ENCODE measurements at places on chromosomes 11 and 22.

GRCh38 chr22:32336121-32336603 is 21.5 kb upstream of the RFPL3 start:
- no peak for DNase-seq

- DNase-seq = no peak
Measured at GRCh38 chr11:9951807-9952206, 287.9 kb downstream of the SWAP70 start.

- DNase-seq = no peak
Measured at GRCh38 chr11:56700242-56700913, 1.5 kb downstream of the OR9G1 start.

DNA sequence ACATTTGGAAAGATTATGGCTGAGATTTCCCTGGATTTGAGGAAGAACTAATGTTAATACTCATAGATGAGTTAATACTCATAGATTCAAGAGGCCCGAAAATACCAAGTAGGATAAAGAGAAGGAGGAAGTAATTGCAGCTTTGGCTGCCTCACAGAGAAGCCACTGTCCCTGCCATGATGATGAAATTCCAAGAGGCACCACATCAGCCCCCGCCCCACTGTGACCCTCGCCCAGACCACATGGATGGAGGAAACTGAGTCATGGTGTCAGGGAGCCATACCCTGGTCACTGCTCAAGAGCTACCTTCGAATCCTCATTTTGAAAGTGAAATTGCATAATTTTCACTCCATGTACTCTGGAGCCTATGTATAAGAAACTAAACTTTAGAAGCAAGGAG is 92.9 kb upstream of the SLC22A12 start:
- DNase-seq = no peak

- DNase-seq = no peak
Measured at GRCh38 chr22:44344407-44344806, 31.7 kb upstream of the SHISAL1 start.

- no peak for DNase-seq
Measured at GRCh38 chr22:30523646-30524489, 18.4 kb upstream of the SEC14L4 start.

- no peak for DNase-seq
Measured at GRCh38 chr11:27187848-27188621, 147.4 kb downstream of the BBOX1 start.

- DNase-seq = no peak
Measured at GRCh38 chr22:40641269-40641668, 4.8 kb upstream of the MRTFA start.

DNA sequence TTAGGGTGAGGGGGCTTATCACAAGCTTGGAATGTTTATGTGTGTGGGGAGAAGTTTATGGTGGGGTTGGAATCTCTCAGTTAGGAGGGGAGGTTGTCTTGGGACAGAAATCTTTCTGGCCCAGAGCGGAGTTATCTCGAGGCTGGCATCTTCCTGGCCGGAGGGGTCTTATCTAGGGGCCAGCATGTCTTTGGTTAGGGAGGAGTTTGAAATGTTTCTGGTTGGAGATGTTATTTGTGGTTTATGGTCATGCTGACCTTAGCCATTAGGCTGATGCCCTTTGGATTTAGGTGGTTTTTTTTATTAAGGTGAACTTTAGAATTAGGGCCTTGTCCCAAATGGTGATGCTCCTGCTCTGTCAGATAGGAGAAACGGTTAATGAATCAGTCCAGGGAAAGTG is 7.9 kb upstream of the RBMXL2 start:
- no peak for DNase-seq

Data from GM20000 (cell line).